ENCODE measurements at places on chromosomes 4 and X. TPM values are rescaled to one million over a fixed set of nuclear protein-coding genes. Genes with fewer than 3 reads are reported as not detected.

DNA sequence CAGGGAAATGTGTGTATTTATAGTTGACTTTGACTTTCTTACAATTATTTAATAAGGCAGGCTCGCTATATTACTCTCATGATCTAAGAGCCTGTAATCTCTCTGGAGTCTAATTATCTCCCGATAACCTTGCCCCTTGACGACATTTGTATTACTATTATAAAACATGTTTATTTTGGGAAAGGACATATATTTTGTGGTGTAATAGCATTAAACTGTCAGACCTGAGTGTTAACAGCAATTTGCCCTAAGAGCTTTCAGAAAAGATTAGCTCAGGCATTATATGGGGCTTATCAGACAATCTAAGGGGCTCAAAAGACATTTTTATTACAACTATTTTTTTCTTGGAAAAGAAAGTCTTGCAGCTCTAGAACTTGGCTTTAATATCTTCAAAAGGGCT lies 427.9 kb upstream of the SLIT2 start:
- H3K27ac ChIP-seq, result no peak overlapping the region
- DNase-seq, result no peak
- H3K4me1 ChIP-seq, result no peaks in the 10 kb centered on the region
- no peak overlapping the region for H3K4me3 ChIP-seq
- H3K27me3 ChIP-seq, result no peaks in the 10 kb centered on the region

PNMA6A gene
- total RNA-seq, result 2.1 TPM

VSIG4 gene
- total RNA-seq, result 38.9 TPM

GAGE12F gene
- not detected for total RNA-seq

DNA sequence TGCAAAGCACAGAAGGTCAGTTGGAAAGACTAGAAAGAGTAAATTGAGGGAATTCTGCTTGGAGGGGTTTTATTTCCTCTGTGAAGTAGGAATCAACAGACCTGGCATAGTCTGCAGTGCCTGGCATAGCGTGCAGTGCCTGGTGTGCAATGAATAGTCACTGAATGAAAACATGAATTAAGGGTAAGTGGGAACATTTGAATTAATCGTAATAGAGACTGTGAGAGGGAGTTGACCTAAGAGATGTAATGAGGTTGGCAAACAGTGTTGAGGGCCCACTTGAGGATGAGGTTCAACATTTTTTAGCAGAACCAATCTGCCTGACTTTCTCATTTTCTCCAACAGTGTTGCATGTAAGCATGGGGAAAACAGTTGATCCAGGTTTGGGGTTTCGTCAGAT lies 377.2 kb upstream of the FTHL17 start:
- no peaks in the 10 kb centered on the region for H3K4me1 ChIP-seq
- H3K4me3 ChIP-seq, result no peak overlapping the region
- H3K27ac ChIP-seq, result no peak overlapping the region

- DNase-seq, result no peak
- H3K4me1 ChIP-seq, result no peaks in the 10 kb centered on the region
- no peaks in the 10 kb centered on the region for H3K36me3 ChIP-seq
- H3K27ac ChIP-seq, result no peak overlapping the region
- H3K4me3 ChIP-seq, result no peak overlapping the region
Measured at GRCh38 chr4:138275963-138276621, 33.9 kb upstream of the SLC7A11 start.

- H3K4me1 ChIP-seq, result no peaks in the 10 kb centered on the region
- no peak for DNase-seq
- no peaks in the 10 kb centered on the region for H3K27me3 ChIP-seq
- no peak overlapping the region for H3K4me3 ChIP-seq
- H3K36me3 ChIP-seq, result no peaks in the 10 kb centered on the region
- H3K27ac ChIP-seq, result no peak overlapping the region
Measured at GRCh38 chr4:149101649-149102048, 659.4 kb upstream of the NR3C2 start.

- peak overlapping the region; percentile 27 for H3K4me3 ChIP-seq
- H3K27me3 ChIP-seq, result no peaks in the 10 kb centered on the region
- H3K36me3 ChIP-seq, result no peaks in the 10 kb centered on the region
- no peak for DNase-seq
Measured at GRCh38 chrX:130402208-130402684, 459 bp downstream of the RBMX2 start.

DNA sequence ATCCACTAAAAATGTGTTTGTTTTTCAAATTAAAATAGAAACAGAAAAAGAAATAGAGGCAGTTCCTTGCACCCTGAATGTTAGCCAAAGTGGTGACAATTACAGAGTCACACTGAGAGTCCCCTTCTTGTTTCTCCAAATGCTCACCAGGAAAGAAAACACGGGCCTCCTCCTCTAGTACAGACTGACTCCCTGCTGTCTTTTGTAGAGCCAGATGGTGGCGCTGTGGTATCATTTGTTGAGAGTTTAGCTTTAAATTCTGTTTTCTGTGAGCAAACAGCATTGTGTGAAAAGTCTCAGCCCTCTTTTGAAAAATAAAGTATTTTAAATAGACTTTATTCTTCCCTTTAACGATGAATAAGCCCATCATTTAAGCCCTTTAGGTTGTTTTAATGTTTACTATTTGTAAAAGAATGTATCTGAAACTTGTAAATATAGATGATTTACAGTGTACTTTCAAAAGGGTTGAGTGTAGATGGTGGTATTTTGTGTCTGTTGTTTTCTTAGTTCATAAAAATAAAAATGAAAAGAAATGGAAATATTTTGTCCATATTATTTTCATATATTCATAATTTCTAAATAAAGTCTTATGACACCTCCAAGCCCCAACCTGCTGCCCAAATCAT lies 36.9 kb upstream of the ATOH1 start:
- no peak overlapping the region for H3K27ac ChIP-seq
- no peaks in the 10 kb centered on the region for H3K4me1 ChIP-seq
- H3K27me3 ChIP-seq, result no peaks in the 10 kb centered on the region
- DNase-seq, result peak; percentile 71
- H3K36me3 ChIP-seq, result no peaks in the 10 kb centered on the region
- H3K4me3 ChIP-seq, result no peak overlapping the region

MAGEA3 gene
- not detected for total RNA-seq

GRCh38 chr4:2745981-2746806 lies 9.9 kb downstream of the TNIP2 start:
- H3K27me3 ChIP-seq, result no peaks in the 10 kb centered on the region
- H3K27ac ChIP-seq, result no peak overlapping the region
- H3K4me1 ChIP-seq, result no peaks in the 10 kb centered on the region
- DNase-seq, result no peak
- H3K4me3 ChIP-seq, result no peak overlapping the region

GCNA gene
- 3.6 TPM for total RNA-seq

GRCh38 chr4:26462874-26463273 lies 27.4 kb downstream of the CCKAR start:
- H3K4me1 ChIP-seq, result no peaks in the 10 kb centered on the region
- no peaks in the 10 kb centered on the region for H3K36me3 ChIP-seq
- H3K27me3 ChIP-seq, result no peaks in the 10 kb centered on the region

DNA sequence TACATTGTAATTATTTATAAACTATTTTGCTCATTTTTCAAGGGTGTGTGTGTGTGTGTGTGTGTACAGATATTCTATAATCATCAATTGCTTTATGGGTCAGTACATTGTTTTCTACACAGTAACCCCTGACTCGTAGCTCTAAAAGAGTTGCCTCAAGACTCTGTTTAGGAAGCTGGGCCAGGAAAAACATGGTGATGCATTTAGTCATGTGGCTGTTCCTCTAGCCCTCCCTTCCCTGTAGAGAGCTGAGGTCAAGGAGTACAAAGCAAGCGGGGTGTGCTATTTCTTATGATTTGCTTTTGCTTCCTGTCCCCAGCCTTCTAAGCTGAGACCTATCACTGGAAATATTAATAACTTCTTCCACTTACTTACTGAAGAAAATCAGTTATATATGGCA lies 34.8 kb upstream of the SPANXD start:
- no peaks in the 10 kb centered on the region for H3K36me3 ChIP-seq
- no peak for DNase-seq
- H3K4me1 ChIP-seq, result no peaks in the 10 kb centered on the region
- no peak overlapping the region for H3K27ac ChIP-seq

DNA sequence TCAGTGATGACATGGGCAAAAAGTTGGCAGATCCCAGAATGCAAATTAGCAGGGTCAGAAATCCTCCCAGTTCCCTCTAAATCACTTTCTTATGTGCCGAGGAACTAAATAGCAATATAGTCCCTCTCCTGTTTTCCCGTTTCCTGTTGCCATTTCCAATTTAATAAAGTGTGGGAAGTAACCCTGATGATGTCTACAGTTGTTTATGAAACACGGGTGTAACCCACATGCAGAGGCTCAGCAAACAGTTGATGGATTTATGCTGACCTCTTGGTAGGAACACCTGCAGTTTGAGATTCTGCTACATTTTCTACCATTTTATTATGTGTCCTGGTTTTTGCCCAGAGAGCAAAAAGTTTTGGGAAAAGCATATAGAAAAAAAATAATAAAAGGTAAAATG lies 56.7 kb downstream of the FGFBP1 start:
- H3K27me3 ChIP-seq, result no peaks in the 10 kb centered on the region
- H3K4me3 ChIP-seq, result no peak overlapping the region
- no peak overlapping the region for H3K27ac ChIP-seq
- H3K36me3 ChIP-seq, result no peaks in the 10 kb centered on the region
- DNase-seq, result no peak

ADH1B gene
- total RNA-seq, result 306 TPM

PRRG1 gene
- total RNA-seq, result 7.9 TPM

ASB12 gene
- total RNA-seq, result not detected

- no peak overlapping the region for H3K4me3 ChIP-seq
Measured at GRCh38 chr4:13540446-13541175, 3.7 kb downstream of the NKX3-2 start.

GRCh38 chr4:38497121-38497520 lies 166.9 kb upstream of the KLF3 start:
- H3K27me3 ChIP-seq, result no peaks in the 10 kb centered on the region
- no peak overlapping the region for H3K27ac ChIP-seq
- H3K4me1 ChIP-seq, result no peaks in the 10 kb centered on the region
- DNase-seq, result no peak
- no peaks in the 10 kb centered on the region for H3K36me3 ChIP-seq
- no peak overlapping the region for H3K4me3 ChIP-seq

DNA sequence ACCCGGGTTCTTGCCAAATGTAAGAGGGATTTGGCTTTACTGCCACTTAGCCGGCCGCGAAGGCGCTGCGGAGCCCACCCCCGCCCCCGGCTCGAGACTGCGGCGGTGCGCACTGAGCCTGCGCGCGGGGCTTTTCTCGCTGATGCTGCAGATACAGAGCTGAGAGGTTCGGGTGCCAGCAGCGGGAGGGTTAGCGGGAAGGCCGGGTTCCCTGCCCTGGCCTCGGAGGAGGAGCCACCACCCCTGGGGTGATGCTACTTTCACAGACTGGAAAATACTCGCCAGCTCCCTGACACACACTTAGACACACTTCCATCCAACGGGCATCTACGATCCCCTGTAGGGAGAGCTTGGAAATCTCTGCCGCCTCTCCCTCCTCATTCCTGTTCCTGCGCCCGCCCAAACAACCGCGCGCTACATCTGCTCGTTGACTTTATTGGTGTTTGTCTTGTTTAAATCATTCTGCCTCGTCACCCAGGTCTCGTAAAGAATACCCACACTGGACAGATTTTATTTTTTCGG lies 2.1 kb upstream of the PCDH7 start:
- no peaks in the 10 kb centered on the region for H3K36me3 ChIP-seq
- no peak for DNase-seq
- no peak overlapping the region for H3K27ac ChIP-seq
- H3K27me3 ChIP-seq, result peaks cover 35% of the 10 kb centered on the region
- no peak overlapping the region for H3K4me3 ChIP-seq

DNA sequence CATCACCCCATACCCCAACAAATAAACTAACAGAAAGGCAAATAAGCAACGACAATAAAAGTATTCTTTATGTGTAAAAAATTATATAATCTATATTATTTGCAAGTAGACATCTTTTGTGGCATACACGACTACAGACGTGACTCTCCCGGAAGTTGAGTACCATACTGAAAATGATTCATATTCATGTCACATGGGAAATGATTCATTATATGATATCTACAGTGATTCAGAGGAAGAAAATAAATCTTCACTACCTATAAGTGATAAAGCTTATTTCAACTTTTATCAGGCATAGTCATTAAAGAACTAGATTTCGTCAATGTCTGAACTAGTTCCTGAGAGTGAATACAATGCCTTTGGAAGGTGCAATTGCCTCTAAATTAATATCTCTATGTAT lies 4.6 kb upstream of the ANTXR2 start:
- H3K36me3 ChIP-seq, result no peaks in the 10 kb centered on the region
- H3K4me3 ChIP-seq, result no peak overlapping the region
- H3K4me1 ChIP-seq, result peaks cover 7% of the 10 kb centered on the region
- H3K27me3 ChIP-seq, result no peaks in the 10 kb centered on the region

SUPT20HL2 gene
- not detected for total RNA-seq

PIGA gene
- total RNA-seq, result 24.7 TPM

Measured in body of pancreas (tissue), 4 donors.